ENCODE measurements at places on chromosomes 1 and 21.

DNA sequence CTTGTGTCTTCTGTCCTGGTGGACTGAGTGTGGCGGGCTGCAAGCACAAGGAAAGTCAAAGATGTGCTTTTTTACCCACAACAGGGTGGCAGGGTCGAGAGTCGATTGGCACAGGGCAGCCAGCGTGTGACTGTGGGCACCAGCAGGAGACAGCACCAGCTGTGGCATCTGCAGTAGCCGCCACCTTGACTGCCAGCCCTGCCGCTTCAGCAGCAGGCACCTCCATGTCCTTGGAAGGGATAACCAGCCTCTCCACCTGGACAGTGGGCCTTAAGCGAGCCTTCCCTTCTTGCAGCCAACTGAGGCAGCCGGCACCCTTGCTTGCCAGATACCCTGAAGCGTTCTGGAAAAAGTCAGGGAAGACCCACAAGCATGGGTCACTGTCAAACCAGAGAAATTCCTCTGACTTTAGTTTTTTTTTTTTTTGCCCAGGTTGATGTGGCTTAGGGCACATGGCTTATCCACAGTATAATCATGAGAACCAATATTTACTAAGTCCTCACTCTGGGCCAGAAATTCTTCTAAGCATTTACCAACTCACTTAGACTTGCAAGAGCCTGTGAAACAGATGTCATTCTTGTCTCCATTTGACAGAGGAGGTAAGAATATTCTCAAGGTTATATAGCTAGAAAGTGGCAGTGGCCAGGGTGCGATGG lies 30.1 kb upstream of the PTGFRN start:
- no peak for DNase-seq

DNA sequence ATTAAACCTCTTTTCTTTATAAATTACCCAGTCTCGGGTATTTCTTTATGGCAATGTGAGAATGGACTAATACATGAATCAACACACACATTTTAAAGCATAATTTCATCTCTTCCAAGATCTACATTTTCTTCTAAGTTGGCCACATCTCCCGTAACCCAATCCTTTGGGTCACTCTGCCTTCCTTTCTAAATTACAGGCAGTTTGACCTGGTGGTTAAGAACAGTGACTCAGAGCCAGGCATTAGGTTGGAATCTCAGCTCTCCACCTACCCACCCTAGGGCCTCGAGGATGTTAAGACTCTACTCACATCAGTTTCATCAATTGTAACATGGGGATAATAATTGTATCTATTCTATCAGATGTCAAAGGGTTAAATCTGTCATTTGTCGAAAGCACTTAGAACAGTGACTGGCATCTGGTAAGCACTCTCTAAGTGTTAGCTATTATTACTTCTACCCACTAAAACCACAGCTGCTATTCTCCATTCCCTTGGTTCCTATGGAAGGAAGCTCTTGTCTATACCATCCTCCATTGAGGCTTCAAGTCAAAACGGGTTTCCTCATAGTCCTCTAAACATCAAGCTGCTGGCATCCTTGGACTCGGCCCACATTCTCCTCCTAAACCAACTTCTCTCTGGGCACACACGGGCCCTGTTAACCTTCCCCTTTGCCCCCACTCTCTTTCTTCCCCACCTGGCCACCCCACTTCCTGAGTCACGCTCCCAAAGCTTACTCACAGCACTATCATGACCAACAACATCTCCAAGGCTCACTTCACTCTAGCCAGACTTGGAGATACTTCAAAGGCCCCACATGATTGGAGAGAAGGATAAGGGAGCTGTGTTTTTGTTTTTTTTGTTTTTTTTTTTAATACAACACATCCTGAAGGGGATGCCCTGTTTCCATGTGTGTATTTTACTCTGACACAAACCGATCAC lies 116.9 kb downstream of the TGFBR3 start:
- DNase-seq, result no peak

GRCh38 chr1:63350320-63350719 lies 17.1 kb upstream of the ALG6 start:
- DNase-seq, result no peak

DNA sequence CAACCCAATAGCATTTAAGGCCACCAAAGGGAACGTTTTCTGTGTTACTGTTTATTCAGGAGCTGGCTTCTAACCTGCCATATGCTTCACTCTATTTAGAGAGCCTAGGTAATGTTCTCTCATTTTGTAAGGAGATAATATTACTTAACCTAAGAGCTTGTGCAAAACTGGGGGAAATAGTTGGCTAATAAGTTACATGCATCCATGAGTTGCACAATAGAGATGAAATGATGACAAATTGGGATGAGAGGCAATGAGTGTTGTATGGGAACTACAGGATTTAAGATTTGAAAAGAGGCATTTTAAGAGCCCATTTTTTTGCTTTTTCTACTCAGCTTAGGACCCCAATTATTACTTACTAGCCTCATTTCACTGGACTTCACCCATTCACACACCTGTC lies 151.0 kb downstream of the ST6GALNAC3 start:
- no peak for DNase-seq

GRCh38 chr1:109628540-109629321 lies 9.1 kb downstream of the AMPD2 start:
- no peak for DNase-seq

DNA sequence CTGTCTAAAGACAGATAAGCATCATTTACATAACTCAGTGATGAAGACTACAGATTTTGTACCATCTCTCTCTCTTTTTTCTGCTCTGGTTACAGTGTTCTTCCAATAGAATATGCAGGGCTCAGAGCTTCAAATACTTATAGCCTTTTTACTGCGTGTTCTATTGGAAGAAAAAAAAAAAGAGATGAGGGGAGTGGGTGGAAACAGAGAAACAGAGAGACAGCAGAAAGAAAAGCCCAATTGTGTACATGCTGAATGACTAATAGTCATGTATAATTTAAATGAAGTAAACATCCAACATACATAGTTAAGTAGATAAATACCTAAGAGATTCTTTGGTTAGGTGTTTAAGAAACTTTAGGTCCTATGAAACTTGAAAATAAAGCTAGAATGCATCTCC lies 151.9 kb downstream of the HMCN1 start:
- DNase-seq, result no peak

DNA sequence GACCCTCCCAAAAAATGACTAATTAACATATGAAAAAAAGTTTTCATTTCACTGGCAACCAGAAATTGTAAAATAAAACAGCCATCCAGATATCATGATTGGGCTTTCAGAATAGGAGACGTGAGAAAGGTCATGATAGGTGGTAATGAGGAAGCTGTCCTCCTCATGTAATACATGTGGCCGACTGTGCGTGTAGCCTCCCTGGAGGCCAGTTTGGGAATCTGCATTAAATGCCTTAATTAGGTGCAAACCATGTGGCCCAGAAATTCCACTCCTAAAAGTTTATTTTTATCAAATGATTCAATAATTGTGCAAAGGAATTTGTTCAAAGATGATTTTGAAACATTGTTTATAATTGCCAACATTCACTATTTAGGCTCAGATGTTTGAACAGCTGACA lies 127.6 kb upstream of the C1orf105 start:
- no peak for DNase-seq

Measured in NCI-H1105 (cell line).